Right atrium auricular region (tissue), 2 donors: ENCODE measurements at places on chromosomes 7 and 10. TPM values are rescaled to one million over a fixed set of nuclear protein-coding genes. Genes with fewer than 3 reads are reported as not detected.

C10orf53 gene
- not detected for total RNA-seq

CCDC172 gene
- total RNA-seq, result not detected

RBM20 gene
- 51.7 TPM for total RNA-seq

HKDC1 gene
- 0.35 TPM for total RNA-seq

SLC16A12 gene
- total RNA-seq, result 10.0 TPM

ACSM6 gene
- not detected for total RNA-seq

SPDYE2B gene
- total RNA-seq, result not detected

ACBD7 gene
- total RNA-seq, result not detected

SBDS gene
- 212 TPM for total RNA-seq

GRIFIN gene
- not detected for total RNA-seq
